H7 (cell line): ENCODE measurements at places on chromosomes 6 and 20. TPM values are rescaled to one million over a fixed set of nuclear protein-coding genes. Genes with fewer than 3 reads are reported as not detected.

LZTS3 gene
- 10.2 and 11.0 TPM in 2 replicates for total RNA-seq

TRAPPC3L gene
- total RNA-seq: not detected in 2 replicates

SLC35D3 gene
- total RNA-seq: 0.42 and 0.63 TPM in 2 replicates

ZNF133 gene
- 25.5 and 29.0 TPM in 2 replicates for total RNA-seq

FRK gene
- 0.10 and 0.11 TPM in 2 replicates for total RNA-seq

PTGIS gene
- 14.3 and 15.4 TPM in 2 replicates for total RNA-seq

GABBR1 gene
- total RNA-seq: 21.8 and 23.2 TPM in 2 replicates

SIGLEC1 gene
- not detected in 2 replicates for total RNA-seq

CDH4 gene
- 3.9 and 6.1 TPM in 2 replicates for total RNA-seq

VSTM2L gene
- 2.7 and 5.8 TPM in 2 replicates for total RNA-seq

DNA sequence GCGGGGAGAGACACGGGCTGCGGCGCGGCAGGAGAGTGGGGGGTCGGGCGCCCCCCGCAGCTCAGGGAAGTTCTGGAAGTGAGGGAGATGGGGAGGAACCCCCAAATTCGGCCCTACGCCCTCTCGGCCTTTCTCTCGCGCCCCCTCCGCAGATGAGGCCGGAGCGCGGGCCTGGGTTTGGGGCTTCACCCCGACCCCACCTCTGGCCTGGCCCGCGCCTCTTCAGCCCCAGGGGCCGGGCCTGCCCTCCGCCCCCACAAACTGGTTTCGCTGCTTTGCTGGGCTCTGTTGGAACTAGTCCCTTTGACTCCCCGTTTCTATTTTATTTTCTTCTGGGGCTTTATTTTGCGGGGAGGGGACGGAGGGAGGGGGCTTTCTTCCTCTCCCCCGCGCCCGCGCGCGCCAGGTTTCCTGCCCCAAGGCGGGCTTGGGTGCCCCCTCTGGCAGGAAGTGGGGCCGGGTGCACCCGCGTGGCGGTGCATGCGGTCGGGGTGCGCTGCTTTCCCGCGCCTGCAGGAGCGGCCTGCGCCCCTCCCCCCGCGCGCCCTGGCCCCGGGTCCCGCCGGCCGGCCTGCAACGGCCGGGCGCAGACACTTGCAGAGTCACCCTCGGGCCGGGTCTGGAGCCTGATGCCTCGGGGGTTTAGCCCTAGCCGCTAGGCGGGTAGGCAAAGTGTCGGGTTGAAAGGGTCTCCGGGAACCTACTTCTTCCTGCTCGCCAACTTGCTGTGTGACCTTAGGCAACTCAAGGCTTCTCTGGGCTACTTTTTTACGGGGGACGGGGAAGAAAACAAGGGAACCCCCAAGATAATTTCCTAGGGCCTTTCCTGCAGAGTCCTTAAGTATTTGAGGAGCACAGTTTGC is 1.3 kb downstream of the HMGA1 start:
- peak; percentile 89 for DNase-seq

DNA sequence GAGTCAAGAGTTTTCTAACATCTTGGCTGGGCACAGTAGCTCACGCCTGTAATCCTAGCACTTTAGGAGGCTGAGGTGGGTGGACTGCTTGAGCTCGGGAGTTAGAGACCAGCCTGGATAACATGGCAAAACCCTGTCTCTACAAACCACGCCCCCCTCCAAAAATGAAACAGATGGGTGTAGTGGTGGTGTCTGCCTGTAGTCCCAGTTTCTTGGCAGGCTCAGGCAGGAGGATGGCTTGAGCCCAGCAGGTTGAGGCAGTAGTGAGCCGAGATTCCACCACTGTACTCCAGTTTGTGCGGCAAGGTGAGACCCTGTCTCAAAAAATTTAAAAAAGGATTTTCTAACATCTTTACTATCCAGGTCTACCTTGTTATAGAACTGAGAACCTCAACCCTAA is 22.0 kb downstream of the FAM8A1 start:
- no peak for DNase-seq

DNA sequence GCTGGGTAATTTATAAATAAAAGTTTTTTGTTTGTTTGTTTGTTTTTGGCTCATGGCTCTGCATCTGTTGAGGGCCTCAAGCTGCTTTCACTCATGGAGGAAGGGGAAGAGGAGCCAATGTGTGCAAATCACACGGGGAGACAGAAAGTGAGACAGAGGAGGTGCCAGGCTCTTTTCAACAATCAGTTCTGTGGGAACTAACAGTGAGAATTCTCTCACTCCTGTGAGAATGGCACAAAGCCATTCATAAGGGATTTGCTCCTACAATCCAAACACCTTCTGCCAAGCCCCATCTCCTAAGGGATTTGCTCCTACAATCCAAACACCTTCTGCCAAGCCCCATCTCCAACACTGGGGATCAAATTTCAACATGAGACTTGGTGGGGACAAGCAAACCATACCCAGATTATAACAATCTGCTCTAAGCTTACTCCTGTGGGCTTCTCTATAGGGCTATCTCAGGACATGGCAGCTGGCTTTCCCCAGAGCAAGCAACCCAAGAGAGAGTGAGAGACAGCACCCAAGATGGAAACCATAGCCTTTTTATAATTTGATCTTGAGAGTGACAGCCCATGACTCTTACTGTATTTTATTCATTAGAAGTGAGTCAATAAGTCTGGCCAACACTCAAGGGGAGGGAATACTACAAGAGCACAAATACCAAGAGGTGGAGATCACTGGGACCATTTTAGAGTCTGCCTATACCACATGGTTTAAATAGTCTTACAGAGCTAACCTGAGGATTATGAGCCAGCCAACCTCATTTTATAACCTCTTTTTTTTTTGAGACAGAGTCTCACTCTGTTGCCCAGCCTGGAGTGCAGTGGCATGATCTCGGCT is 22.8 kb upstream of the LRRC1 start:
- no peak for DNase-seq

- peak; percentile 80 for DNase-seq
Measured at GRCh38 chr6:13554929-13555333, 19.5 kb upstream of the SIRT5 start.

- DNase-seq: peak; percentile 69
Measured at GRCh38 chr6:166365221-166365620, 17.5 kb downstream of the MPC1 start.

DNA sequence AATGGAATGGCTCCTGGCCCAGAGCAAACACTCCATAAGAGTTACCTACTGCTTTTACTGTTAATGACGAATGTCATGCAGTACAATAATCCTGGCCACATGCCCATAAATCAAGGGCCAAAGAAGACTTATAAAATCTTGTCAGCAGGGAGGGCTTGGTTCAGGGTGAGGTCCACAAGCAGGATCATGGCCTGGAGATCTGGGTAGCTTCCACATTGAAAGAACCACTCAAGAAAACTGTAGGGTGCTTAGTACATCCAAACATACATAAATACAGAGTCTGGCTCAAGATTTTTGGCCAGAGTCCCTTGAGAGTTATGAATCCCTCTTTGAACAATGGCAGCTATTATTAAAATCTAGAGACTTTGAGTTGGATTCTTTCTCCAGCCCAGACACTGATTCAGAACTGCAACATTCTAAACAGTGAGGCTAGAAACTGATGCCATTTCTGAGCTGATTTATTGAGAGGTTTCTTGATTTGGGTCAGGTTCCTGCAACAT is 188.7 kb downstream of the CDC5L start:
- no peak for DNase-seq

GRCh38 chr6:127496471-127496870 is 22.7 kb downstream of the MTCL3 start:
- DNase-seq: no peak

DNA sequence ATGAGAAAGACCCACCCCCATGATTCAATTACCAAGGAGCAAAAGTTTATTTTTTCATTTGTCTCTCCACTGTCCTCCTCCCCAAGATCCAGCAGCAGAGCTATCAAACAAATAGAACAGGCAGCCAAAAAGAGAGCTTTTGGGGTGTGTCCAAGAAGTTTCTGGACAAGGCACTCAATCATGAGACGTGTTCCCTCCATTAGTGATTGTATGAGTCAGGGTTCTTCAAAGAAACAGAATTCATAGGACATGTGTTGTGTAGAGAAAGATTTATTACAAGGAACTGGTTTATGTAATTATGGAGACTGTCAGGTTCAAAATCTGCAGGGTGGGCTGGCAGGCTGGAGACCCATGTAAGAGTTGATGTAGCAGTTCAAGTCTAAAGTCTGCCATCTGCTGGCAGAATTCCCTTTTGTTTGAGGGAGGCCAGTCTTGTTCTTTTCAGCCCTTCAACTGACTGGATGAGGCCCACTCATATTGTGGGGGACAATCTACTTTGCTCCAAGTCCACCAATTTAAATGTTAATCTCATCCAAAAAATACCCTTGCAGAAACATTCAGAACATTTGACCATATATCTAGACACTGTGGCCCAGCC is 248.1 kb upstream of the OPRM1 start:
- peak; percentile 10 for DNase-seq

DNA sequence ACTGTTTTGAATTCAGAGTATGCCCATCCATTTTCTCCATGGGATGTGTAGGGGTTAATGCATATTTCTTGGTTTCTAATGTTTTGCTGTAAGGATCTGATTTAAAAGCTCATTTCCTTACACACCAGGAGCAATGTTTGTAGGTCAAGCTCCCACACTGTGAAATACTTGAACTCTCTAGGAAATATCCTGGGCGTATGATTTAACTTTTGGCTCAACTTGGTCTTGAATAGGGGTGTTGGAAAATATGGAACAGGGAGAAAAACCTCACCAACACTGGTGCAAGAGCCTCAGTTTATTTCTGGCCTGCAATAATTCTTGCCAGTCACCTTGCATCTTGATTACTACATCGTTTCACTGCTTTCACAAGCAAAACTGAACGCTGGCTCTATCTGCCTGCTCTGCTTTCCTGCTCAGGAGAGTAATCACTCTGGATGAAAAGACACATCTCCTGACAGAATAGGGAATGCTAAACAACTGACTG is 25.1 kb upstream of the RFPL4B start:
- DNase-seq: no peak

GRCh38 chr20:52105442-52106422 is 85.8 kb downstream of the ZFP64 start:
- DNase-seq: peak; percentile 96

- no peak for DNase-seq
Measured at GRCh38 chr20:23115822-23116221, 29.7 kb upstream of the CD93 start.

GRCh38 chr6:169913096-169913638 is 161.7 kb downstream of the ERMARD start:
- no peak for DNase-seq

- no peak for DNase-seq
Measured at GRCh38 chr6:165766457-165766856, 103.4 kb upstream of the PDE10A start.

DNA sequence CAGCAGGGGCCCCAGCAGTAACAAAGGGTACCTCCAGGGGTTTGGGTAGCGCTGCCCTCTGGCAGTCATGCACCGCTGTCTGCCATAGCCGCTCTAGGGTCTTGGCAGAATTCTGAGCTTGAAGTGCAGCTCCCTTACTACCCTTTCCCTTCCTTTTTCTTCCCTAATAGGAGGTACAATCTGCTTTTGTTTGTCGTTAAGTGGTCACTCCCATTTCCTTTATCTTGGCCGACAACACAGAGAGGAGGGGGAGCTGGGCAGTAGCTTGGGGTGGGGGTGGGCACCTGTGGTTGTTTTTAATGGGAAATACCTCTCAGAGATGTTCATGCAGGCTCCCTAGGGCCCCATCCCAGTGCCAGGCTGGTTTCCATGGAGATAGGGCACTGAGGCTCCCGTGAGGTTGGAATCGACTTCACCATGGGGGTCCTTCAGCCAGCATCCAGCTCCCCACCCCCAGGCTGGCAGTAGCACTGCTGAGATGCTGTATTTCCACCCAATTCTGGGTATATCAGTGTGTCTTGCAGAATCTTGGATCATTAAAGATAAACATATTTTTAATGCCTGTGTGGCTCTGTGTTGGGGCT is 18.6 kb downstream of the CCDC167 start:
- peak; percentile 77 for DNase-seq

DNA sequence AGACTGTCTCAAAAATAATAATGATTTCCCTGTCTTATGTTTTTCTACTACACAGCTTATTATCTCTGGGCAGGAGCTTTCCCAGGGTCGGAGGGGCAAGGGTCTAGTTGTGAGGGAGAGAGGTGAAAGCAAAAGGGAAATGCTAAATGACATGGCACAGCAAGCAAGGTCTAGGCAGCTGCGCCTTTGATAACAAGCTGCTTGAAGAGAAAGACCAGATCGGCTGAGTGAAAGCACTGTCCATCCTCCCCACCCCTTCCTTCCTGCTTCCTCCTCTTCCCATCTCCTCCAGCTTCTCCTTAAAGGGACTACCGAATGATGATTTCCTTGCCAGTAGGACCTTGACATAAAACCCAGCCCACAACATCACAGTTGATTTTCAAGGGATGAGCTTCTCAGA is 158.1 kb upstream of the AKAP12 start:
- no peak for DNase-seq

GRCh38 chr6:84002226-84002625 is 31.3 kb upstream of the MRAP2 start:
- DNase-seq: no peak

- no peak for DNase-seq
Measured at GRCh38 chr6:65786815-65787214, 79.8 kb upstream of the EYS start.

DNA sequence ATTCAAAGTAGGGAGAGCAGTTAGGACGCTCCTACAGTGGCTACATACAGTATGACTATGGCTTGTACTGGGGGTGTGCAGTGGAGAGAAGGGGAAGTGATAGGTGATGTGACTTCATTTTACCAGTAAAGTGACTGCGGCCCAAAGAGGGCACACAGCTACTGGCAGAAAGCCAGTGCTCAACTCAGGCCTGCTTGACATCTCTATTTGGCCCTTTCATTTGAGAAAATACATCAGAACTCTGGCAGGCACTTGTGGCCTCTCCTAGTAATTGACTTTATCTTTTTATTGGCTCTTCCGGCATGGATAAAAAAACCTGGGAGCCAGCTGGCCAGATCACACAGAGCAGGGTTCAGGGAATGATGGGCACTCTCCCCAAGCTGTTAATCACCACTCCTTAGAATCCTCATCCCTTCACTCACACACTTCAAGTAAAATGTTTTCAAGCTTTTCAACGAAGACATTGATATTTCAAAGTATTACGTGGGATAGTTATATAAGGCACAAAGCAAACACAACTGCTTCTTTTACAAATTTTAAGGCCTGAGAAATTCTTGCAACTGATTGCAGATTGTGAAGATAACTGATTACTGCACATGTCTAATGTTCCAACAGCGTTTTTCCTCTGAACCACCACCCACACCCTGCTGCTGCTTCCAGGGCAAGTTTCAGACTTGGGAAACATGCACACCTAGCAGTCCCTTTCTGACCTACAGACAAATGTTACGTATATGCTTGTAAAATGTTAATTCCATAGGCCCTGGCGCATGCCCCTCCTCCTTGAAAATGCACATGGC is 73.5 kb downstream of the TNFRSF21 start:
- DNase-seq: no peak

DNA sequence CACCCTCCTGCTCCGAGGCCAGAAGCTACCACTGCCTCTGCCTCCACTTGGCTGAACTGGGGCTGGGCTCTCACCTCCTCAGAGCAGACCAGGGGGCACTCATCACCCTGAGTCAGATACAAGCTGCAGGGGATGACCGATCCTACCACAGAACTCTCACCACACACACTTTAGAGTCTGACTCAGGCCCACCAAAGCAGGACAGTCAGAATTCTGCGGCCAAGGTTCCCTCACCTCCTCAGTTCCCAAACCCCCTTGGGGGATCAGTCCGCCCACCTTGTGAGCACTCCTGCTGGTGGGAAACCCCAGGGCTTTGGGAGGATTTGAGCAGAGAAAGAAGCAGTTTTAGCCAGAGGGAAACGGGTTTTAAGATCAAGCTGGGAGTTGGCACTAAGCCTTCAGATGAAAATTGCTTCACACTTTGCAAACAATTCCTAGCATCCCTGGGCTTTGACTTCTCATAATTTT is 587.8 kb upstream of the JAG1 start:
- DNase-seq: no peak

GRCh38 chr20:19699180-19699971 is 58.7 kb upstream of the RIN2 start:
- DNase-seq: no peak

- no peak for DNase-seq
Measured at GRCh38 chr20:8616792-8617191, 452.1 kb upstream of the PLCB4 start.
